Kidney (tissue), 22 donors: ENCODE measurements at places on chromosomes 3 and 15.
A peak's percentile ranks its signal among the peaks of the same experiment; 100 is the strongest.

DNA sequence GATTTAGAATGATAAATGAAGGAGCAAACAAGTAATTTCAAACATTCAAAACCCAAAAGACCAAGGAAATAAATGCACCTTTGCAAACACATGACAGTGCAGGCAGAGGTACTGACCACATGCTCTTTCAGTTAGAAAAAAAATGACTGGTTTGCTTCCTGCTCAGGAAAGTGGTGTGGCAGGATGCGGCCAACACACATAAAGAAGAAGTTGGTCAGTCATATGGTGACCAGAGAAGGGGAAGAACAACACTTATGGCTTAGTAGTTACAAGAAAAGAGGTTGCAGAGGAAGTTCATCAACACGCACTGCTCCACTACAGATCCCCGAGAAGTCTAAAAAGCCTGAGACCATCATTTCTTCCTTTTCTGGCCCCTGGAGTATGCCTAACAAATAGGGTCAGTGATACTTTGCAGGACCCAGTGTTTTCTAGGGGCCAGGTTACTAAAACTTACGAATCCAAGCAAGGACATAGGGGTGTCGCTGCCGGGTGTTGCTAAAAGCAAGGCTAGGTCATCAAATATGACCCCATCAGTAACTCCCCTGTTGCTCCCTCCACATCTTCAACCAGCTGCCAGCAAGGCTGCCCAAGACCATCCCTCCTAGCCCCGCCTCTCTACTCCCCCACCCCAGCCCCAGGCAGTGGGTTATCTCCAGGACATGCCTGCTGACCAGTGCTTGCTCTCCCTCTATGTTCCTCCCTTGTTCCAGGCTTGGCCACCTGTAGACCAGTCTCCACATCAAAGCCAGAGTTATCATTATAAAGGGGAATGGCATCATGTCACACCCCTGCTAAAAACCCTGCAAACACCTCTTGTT, 11.2 kb downstream of the ATP8B4 start:
- no peak for DNase-seq

- DNase-seq: no peak
These were observed 76.7 kb upstream of the ADAMTS9 start for GRCh38 chr3:64764386-64764929.

- DNase-seq: no peak
These were observed 40.7 kb downstream of the OXSM start for GRCh38 chr3:25830373-25831280.

- DNase-seq: no peak
These were observed 25.5 kb downstream of the PYGO1 start for GRCh38 chr15:55562601-55563000.

- DNase-seq: no peak
These were observed 87.7 kb upstream of the DPH6 start for GRCh38 chr15:35633677-35634076.

DNA sequence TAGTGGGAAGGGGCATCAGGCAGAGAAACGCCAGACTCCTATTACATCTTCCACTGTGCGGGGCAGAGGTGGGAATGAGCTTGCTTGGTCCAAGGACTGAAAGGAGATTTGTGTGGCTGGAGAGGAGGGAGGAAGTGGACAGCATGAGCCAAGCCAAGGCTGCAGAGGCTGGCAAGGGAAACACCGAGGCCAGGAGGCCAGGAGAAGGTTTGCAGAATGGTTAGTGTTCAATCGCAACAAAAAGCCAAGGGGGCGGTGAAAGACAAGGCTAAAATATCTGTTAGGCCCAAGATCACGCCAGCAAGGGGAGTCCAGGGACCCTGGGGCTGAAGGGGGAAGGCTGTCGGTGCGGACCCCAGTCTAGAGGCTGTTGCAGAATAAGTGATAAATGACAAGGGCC, 75.8 kb downstream of the CPN2 start:
- DNase-seq: no peak

- no peak for DNase-seq
These were observed 8.3 kb upstream of the CHRM5 start for GRCh38 chr15:33959844-33960548.

GRCh38 chr15:65033659-65034269, 4.3 kb upstream of the MTFMT start:
- DNase-seq: no peak

- DNase-seq: no peak
These were observed 196.7 kb downstream of the PDE8A start for GRCh38 chr15:85178308-85178707.

DNA sequence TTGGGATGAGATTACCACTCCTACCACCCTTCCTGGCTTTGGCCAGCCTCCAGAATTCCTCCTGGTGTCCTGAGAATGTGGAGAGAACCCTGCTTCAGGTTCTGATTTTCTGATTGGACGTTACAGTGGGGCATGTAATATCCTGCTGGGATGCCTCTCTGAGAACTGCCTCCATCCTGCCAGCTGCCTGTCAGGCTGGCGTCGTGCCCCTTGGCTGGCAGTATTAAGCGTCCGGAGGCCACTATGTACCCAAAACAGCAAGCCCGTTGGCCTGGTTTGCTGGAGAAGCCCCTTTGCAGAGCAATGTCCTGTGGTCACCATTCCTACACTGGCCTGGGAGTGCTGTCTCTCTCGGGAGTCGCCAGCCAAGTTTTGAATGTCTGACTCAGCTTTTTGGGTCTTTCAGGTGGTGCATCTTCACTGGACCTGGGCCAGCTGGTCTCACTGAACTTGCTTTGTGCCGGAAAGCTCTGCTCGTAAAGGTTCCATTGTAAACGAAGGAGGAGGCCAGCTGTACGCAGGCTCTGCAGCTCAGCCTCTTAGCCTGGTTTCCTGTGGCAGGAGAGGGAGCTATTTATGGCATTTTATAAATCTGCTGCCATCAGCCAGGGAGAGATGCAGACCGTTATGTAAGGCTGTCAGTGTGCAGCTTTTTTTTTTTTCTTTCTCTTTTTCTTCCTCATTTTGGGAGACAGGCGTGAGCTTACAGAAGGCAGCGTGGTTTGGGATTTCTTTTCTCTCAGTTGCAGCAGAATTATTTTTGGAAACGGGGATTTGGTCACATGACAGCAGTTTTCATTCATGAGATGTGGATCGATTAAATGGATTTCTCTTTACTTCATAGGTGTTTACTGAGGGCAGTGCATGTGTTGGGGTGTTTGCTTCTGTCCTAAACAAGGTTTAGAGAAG, 19.0 kb upstream of the TRAK1 start:
- peak; percentile 79 for DNase-seq

DNA sequence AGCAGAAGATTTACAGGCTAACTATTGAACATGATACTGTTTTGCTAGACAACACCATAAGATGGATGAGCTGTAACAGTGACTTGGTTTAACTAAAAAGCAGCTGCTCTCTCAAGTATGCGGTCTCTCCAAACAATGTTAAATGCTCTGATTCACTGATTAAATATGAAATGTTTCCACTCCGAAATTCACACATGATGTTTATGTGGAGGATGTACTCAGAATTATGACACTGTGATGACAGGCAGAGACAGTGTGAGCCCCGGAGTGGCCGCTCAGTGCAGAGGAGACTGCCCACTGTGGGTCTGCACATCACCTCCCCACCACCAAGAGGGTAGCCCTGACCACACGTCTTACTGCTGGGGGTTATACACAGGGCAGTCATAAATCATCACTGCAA, 83.9 kb upstream of the MEX3B start:
- DNase-seq: no peak

DNA sequence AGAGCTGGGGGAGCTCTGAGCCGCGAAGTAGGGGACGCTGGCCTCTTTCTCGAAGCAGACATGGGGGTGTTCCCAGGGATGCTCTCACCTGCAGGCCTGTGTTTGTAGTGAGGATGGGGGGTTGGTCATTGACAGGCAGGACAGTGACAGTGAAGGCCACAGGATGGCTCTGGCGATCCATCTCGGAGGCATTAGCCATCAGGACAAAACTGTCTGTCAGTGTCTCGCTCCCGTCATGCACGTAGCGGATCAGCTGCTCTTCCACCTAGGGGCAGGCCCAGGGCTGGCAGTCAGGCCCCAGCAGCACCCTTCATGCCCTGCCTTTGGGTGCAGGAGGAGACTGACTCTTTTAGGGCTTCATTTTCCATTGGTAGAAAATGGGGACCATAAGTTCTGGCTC, 28.0 kb downstream of the CSPG4 start:
- no peak for DNase-seq

DNA sequence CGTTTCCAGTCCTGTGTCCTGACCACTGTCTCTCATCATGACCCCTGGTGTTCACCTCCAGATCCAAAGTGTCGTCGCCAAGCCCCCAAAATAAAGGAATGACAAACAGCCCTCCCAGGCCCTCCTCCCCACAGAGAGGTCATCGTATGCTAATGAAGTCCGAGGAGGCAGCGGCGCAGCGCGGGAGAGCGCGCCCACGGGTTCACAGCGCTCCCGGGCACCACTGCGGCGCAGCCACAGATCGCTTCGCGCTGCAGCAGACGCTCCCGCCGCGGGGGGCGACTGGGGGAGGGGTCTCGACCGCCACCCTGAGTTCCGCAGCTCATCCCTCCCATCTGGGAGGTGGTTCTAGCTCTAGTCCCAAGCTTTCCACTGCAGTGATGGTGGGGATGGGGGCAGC, 1.3 kb downstream of the DGKG start:
- peak; percentile 37 for DNase-seq
